ENCODE measurements at places on chromosomes 11 and 22.

GRCh38 chr11:66674964-66675602 lies 2.6 kb downstream of the RBM4B start:
- DNase-seq, result no peak

- no peak for DNase-seq
These were observed 12.3 kb upstream of the P2RY2 start for GRCh38 chr11:73205661-73206343.

- DNase-seq, result peak; percentile 23
These were observed 19.9 kb upstream of the MUC5B start for GRCh38 chr11:1202776-1203504.

GRCh38 chr22:20613301-20613700 lies 105.9 kb downstream of the MED15 start:
- no peak for DNase-seq

GRCh38 chr11:29075726-29076125 lies 941.1 kb downstream of the KCNA4 start:
- DNase-seq, result no peak

DNA sequence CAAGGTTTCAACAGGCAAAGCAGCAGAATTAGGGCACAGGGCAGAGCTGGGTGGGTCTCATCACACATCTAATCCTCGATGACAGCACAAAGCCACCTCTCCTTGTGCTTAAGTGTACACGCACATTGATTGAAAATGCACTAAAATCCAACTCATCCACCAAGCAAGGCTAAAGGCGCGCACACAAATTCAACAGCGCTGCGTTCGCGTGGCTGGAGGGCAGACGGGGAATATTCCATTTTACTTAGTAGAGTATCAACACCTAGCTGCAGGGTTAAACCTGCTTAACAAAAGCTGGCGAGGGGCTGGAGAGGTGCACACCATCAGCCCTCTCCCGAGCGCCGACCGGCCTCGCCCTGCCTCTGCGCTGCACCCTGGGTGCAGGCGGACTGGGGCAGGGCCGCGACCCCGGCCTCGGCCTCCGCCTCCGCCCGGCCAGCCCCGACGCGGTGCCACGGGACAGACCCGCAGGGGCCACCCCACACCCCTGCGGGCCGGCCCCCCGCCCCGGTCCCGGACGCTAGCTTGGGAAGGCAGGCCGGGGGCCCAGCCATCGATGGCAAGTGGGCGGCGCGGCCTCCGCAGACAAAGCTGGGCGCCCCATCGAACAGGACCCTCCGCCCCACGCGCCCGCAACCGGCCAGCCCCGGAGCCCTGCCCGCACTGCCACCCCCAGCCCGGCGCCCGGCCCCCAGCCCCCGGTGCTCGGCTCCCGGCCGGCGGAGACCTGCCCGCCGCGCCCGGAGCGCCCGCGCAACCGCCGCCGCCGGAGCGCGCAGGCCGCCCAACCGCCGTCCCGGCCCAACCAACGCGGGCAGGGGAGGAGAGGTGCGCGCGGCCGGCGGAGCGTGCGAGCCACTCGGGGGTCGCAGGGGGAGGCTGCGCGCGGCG lies 929 bp downstream of the PRDM10 start:
- no peak for DNase-seq

GRCh38 chr11:71355281-71355680 lies 92.9 kb downstream of the DHCR7 start:
- no peak for DNase-seq

- DNase-seq, result no peak
These were observed 486 bp downstream of the NAP1L4 start for GRCh38 chr11:2991452-2992233.

DNA sequence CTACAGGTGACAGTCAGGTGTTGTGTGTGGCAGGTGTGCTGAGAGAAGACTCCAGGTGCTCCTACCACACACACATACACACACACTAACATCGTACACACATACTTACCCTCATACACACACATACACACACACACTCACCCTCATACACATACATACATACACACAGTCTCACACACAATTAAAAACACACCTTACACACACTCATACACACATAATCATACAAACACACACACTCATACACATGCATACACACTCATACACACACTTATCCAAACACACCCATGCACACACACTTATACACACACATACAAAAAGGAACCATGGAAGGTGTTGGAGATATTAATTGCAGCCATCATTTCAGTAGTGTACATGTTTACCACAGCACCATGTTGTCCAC lies 4.6 kb downstream of the KRTAP5-3 start:
- DNase-seq, result no peak

DNA sequence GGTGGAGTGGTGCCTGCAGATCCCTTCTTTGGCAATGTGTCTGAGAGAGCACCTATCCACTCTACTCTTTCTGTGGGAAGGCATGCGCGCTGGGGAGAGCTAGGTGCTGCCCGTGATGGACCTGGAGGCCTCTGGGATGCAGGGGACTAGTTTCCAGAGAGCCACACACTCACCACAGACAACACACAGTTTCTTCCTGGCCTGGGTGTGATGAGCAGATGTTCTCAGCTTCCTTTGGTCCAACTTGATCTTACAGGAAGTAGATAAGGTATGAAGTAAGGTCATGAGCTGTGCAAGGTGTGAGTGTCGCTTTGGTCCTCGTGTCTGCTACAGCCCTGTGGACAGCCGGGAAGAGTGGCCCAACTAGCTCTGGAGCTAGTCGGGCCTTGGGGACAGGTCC lies 27.3 kb upstream of the SUSD2 start:
- DNase-seq, result no peak

DNA sequence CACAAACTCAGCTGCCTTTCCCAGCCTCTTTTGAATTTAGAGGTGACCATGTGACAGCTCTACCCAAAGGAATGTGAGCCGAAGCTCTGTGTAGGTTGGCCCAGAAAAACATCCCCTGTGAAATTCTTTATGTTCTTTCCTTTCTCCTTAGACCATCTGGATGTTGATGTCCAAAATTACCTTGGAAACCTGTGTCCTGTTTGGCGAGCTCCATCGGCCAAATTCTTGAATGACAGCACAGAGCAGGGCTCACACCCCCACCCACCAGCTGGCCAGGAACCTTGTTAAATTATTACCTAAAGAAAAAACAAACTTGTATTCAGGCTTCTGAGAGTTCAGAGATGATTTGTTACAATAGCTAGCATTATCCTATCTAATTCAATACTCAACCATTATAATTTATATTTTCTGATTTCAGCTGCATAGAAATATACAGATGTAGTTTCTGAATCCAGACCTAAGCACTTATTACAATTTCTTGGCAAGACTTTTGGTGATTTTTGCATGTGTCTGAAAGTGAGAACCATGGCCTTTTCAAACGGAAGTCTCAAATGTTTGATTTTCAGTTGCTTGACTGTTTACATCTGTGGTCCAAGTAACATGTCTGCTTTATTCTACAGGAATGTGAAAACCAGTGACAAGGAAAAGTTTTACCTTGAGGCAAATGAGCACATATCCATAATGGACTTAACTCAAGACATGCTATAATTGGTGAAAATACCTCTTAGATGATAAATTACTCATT lies 554.2 kb downstream of the NTM start:
- no peak for DNase-seq

DNA sequence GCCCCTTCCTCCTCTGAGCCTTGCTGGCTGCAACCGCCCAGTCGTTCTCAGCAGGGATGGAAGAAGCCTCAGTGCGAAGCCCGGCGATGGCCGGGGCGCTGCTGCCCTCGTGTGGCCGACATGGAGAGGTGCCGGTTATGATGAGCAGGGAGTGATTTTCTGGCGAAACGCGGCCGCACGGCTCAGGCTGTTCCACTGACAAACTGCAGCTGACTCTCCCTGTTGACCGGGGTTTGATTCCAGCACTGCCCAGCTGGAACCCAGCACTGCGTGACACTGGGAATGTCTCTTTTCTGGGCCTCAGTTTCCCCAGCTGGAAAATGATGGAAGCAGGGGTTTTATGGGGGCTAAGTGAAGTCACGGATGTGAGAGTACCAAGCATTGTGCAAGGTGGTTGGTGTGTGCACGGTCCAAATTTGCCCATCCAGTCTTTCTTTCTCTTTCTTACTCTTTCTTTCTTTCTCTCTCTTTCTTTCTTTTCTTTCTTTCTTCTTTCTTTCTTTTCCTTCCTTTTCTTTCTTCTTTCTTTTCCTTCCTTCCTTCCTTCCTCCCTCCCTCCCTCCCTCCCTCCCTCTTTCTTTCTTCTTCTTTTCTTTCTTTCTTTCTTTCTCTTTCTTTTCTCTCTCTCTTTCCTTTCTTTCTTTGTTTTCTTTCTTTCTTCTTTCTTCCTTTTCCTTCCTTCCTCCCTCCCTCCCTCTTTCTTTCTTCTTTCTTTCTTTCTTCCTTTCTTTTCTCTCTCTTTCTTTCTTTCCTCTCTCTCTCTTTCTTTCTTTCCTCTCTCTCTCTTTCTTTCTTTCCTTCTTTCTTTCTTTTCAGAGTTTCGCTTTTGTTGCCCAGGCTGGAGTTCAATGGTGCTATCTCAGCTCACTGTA lies 25.8 kb upstream of the MPPED1 start:
- peak; percentile 32 for DNase-seq

DNA sequence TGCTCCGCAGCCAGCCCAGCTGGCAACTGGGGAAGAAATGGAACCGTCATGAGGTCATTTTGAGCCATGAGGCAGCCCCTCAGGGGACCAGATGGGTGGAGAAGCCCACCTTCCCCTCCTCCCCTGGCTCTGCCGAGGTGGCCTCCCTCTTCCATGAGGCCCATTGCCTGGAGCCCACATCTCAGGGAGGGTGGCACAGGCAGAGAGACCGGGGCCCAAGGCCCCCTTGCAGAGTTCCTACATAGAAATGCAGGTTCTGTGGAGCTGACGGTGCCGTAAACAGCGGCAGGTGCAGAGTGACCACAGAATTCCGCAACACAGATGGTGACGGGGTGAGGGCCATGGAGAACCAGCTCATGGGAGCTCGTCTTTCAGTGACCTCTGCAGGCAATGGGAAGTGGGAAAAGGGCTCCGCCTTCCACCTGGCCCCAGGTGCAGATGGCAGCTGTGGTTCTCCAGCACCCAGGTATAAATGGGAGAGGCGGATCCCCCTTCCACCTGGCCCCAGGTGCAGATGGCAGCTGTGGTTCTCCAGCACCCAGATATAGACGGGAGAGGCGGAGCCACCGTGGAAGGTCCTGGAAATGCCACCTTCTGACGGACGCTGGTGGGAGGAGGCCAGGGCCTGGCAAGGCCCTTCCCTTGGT lies 765.4 kb downstream of the BRD1 start:
- no peak for DNase-seq

DNA sequence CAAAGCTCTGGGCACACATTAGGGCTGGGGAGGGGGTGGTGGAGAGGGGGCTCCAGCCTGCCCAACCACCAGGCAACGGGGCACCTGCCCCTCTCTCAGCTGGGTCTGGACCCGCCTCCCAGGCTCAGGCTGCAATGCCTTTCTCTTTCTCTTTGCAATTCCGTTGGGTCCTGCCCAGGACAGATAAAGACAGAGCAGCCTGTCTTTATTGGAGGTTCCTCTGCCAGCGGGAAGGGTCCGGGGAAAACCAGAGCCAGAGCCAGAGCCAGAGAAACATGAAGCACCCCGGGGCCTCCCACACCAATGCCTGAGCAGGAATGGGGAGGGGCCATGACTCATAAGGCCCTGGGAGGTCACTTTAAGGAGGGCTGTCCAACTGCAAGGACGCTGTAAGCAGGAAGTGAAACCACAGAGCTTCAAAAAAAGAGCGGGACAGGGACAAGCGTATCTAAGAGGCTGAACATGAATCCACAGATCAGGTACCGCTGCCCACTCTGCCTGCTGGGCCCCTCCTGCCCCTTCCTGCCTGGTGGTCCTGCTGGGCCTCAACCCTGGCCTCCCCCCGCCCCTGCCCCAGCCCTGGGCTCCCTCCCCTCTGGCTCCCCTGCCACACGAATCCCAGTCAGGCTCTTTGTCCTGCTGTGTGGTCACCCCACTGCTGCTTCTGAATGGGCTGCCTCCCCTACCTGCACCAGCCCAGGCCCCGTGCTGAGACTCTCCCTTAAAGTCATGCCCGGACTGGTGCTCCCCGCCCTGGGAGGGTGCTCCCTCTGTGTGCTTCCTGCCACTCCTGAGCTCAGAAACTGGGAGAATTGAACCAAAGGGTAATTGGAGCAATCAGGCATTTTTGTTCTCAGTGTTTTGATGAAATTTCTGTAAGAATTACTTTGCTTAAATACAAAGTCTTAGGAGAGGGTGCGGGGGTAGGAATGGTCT lies at the start of gene APOBEC3B:
APOBEC3B (plus strand) TSS at position 356 of the 936 bp plus-strand sequence; CDS start at position 463, 107 bp downstream.
- DNase-seq, result peak; percentile 81

GRCh38 chr11:131663405-131664200 lies 293.2 kb downstream of the NTM start:
- no peak for DNase-seq

DNA sequence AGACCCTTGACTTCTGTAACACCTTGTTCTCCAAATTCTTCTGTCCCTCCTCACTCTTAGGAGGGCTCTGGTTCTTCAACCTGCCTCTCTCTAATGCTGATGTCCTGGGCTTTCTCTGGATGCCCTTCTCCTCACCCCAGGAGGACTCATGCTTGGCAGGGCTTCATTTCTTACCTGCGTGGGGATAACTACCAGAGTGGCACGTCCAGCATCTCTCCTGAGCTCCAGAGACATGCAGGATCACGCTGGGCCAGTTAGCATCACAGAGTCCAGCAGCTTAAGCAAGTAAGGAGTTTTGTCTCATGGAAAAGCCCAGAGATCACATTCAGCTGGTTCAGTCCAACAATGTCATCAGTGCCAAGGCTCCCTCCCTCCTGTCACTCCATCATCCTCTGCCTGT lies 36.4 kb downstream of the RTL6 start:
- no peak for DNase-seq

GRCh38 chr11:109026891-109027489 lies 362.1 kb downstream of the DDX10 start:
- no peak for DNase-seq

DNA sequence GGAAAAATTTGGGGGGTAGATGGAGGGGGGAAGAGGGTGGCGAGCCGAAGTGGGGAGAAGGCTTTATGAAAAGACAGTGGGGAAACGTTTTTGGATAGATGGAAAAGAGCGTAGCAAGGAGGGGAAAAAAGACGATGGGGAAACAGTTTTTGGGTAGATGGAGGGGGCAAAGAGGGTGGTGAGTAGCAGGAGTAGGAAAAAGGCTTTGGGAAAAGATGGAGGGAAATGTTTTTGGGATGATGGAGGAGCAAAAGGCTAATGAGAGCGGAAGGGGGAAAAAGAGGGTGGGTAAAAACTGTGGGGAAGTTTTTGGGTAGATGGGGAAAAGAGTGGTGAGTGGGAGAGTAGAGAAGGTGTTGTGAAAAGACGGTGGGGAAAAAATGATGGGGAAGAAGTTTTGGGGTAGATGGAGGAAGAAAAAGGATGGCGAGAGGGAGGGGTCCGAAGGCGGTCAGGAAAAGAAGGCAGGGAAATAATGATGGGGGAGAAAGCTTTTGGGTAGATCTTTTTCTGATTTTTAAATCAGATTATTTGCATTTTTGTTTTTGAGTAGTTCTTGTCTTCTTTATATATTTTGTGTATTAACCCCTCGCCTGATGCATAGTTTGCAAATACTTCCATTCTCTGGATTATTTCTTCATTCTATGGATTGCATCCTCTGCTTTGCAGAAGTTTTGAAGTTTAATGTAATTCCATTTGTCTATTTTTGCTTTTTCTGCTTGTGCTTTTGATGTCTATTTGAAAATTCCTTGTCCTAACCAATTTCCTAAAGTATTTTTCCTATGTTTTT lies 115.3 kb upstream of the SERPIND1 start:
- DNase-seq, result no peak

GRCh38 chr11:45647329-45647728 lies 18.1 kb downstream of the CHST1 start:
- DNase-seq, result no peak

Measured in HCT116 (cell line).